ENCODE measurements at places on chromosomes 16 and 17.

- DNase-seq, result no peak
Observed at GRCh38 chr16:57348327-57348726, 10.3 kb upstream of the CCL22 start.

GRCh38 chr16:62700426-62701294 is 664.4 kb upstream of the CDH8 start:
- DNase-seq, result no peak

DNA sequence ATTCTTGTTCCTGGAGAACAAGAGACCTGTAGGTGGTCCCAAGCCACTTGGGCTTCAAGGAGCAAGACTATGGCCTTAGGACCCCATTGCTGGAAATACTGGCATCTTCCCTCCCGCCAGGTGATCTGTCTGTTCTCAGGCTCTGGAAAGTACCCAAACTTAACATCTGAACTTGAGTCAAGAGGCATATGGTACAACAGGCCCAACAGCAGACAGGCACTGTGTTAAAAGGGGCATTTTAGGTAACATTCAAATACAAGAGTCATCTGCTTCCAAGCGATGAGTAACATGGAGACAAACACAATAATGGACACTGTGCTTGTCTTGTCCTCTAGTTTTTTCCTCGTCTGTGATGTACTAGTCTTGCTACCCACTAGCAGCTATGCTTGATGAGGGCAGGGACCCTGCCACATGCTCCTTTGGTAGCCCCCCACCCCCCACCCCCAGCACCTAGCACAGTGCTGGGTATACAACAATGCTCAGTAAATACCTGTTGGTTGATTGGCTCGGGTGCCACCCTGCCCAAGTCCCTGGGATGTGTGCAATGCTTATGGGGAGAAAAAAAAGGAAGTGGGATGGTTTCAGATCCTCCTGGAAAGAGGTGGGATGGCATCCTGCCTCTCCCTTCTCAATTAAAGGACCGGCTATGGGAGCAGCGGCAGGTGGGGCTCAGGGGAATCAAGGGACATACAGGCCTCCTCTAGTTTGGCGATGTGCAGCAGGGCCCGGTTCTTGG is 19.4 kb downstream of the CSF3 start:
- DNase-seq, result no peak

GRCh38 chr16:57556941-57557541 is 14.6 kb downstream of the ADGRG5 start:
- no peak for DNase-seq

- DNase-seq, result no peak
Observed at GRCh38 chr16:82037251-82037650, 2.2 kb downstream of the HSD17B2 start.

GRCh38 chr17:76969598-76970172 is 101.5 kb downstream of the MGAT5B start:
- no peak for DNase-seq

Data from CD4-positive, alpha-beta T cell treated with Interleukin-15 for 4 hours (primary cell).